ENCODE measurements at places on chromosomes 6 and 20.

DNA sequence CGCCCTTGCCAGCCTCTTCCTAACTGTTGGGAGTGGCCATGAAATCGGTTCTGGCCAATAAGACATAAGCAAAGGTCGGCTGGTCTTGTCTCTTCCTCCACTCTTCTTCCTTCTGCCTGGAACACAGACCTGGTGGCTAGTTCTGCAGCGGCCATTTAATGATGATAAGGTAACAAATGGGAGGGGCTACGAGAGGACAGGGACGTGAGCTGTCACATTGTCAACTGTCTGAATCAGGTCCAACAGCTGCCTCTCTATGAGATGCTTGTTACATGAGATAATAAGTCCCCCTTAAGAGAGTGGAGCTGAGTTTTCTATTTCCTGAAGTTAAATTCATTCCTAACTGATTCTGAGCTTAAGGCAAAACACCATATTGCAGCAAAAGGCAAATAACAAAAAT, 12.5 kb upstream of the TMEM242 start:
- H3K27ac ChIP-seq, result no peak overlapping the region
- no peak for DNase-seq
- H3K4me3 ChIP-seq, result no peak overlapping the region
- no peaks in the 10 kb centered on the region for H3K4me1 ChIP-seq
- no peaks in the 10 kb centered on the region for H3K27me3 ChIP-seq
- H3K36me3 ChIP-seq, result no peaks in the 10 kb centered on the region

DNA sequence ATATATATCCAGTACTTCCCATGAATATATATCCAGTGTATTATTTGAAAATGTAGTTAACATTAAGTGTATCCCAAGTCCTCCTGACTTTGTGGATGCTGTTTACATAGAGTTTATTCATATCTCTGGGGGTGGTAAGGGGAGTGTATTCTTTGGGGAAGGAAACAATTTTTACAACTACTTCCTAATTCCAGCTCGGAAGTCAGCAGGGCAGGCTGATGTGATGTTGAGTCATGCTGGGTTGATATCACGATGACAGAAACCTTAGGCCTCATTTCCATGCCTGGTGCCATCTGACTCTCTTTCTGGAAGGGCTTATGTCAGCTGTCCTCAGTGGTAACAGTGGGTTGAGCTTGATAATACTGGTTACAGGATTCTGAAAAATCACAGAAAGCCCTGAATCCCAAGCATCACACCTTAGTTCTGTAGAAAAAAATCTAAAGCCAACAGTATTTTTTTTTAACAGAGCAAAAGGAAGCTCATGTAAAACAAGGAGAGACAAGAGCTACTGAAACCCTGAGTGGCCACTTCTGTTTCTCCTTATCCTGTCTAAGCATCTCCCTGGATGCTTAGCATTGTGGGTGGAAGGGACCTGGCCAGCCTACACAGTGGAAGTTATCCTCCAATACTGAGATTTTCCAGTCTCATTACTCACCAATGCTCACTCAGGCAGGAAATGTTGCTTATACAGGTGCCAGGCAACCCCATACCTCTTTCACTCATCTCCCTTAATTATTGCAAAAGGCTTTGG, 75.2 kb upstream of the IYD start:
- H3K4me3 ChIP-seq, result no peak overlapping the region
- H3K27ac ChIP-seq, result no peak overlapping the region
- no peak for DNase-seq
- H3K4me1 ChIP-seq, result no peaks in the 10 kb centered on the region
- peaks cover 3% of the 10 kb centered on the region for H3K27me3 ChIP-seq
- H3K36me3 ChIP-seq, result peaks cover 5% of the 10 kb centered on the region

DNA sequence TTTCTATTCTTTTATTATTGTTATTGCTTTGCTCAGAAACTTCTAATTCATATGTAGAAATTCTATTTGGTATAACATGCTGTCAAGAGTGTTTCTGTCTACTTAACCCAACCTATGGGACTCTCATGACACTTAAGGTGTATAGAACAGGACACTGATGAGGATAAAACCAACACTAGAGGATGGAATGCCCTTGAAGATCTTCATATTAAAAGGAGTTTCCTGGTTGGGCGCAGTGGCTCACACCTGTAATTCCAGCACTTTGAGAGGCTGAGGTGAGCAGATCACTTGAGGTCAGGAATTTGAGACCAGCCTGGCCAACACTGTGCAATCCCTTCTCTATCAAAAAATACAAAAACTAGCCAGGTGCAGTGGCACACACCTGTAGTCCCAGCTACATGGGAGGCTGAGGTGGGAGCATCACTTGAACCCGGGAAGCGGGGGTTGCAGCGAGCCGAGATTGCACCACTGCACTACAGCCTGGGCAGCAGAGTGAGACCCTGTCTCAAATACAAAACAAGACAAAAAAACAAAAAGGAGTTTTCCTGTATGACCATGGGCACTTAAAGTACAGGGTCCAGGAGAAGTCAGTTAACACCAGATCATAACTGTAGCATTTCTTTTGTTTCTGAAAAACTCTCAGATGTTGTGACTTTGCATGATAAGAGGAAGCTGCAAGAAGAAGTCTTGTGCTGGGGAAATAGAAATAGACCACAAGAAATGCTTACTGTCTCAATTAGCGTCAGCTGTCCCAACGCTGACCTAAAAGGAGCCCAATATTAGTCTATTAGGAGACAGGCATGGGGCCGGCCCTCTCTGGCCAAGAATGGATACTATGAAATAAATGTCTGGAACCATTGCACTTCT, 38.9 kb upstream of the CD2AP start:
- H3K4me1 ChIP-seq, result no peaks in the 10 kb centered on the region
- DNase-seq, result no peak
- H3K4me3 ChIP-seq, result no peak overlapping the region
- no peaks in the 10 kb centered on the region for H3K36me3 ChIP-seq
- H3K27me3 ChIP-seq, result no peaks in the 10 kb centered on the region
- no peak overlapping the region for H3K27ac ChIP-seq

GRCh38 chr6:168179133-168179532, 100.1 kb upstream of the FRMD1 start:
- H3K27ac ChIP-seq, result no peak overlapping the region
- H3K4me3 ChIP-seq, result no peak overlapping the region
- H3K36me3 ChIP-seq, result no peaks in the 10 kb centered on the region
- H3K27me3 ChIP-seq, result peaks cover 3% of the 10 kb centered on the region

DNA sequence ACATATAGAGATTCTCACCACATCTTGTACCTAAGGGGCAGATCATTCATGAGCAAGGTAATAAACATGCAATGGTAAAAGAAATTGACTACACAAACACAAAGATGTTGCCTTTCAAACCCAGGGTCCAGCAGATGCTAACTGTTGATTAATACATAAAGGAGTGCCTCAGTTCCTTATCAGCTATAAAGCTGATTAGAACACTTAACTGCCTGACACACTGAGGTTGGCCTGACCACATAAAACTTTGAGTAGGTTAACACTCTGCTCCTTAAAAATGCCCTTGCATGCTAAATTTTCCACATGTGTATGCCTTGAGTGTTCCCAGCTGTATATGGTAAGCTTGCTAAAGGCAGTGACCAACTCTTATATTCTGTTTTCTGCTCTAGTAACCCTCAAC, 14.9 kb downstream of the CRISP2 start:
- H3K36me3 ChIP-seq, result no peaks in the 10 kb centered on the region
- no peaks in the 10 kb centered on the region for H3K27me3 ChIP-seq
- no peak overlapping the region for H3K4me3 ChIP-seq
- H3K27ac ChIP-seq, result no peak overlapping the region
- DNase-seq, result no peak

- no peaks in the 10 kb centered on the region for H3K36me3 ChIP-seq
- H3K27me3 ChIP-seq, result no peaks in the 10 kb centered on the region
- H3K4me1 ChIP-seq, result peaks cover 4% of the 10 kb centered on the region
- no peak overlapping the region for H3K27ac ChIP-seq
Measured at GRCh38 chr6:81762132-81762531, 9.7 kb upstream of the TENT5A start.

DNA sequence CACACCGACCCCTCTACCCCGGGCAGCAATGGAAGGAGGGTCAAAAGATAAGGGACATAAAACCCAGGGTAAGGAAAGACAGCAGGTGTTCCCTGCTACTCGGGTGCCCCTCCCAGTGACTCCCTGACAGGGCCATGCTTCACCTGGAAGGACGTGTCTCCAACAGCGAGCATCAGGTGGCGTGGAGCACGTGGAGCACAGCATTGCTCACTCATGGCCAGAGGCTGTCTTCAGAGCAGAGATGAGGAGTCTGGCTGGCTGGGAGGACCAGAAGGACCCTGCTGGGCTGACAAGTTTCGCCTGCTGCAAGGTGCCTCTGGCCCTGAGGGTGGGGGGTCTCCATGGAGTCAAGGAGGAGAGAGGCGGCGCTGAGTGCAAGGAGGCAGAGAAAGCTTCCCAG, 15.3 kb upstream of the CDH22 start:
- H3K36me3 ChIP-seq, result no peaks in the 10 kb centered on the region
- peaks cover 7% of the 10 kb centered on the region for H3K27me3 ChIP-seq
- H3K4me3 ChIP-seq, result no peak overlapping the region
- H3K4me1 ChIP-seq, result no peaks in the 10 kb centered on the region

- H3K27ac ChIP-seq, result no peak overlapping the region
- peaks cover 10% of the 10 kb centered on the region for H3K27me3 ChIP-seq
- H3K4me3 ChIP-seq, result no peak overlapping the region
- no peaks in the 10 kb centered on the region for H3K36me3 ChIP-seq
- peaks cover 9% of the 10 kb centered on the region for H3K4me1 ChIP-seq
Measured at GRCh38 chr6:163190786-163191185, 223.7 kb upstream of the QKI start.

- DNase-seq, result no peak
- H3K4me1 ChIP-seq, result no peaks in the 10 kb centered on the region
- H3K36me3 ChIP-seq, result peaks cover under 1% of the 10 kb centered on the region
- H3K27me3 ChIP-seq, result peaks cover 3% of the 10 kb centered on the region
- no peak overlapping the region for H3K27ac ChIP-seq
Measured at GRCh38 chr6:169811521-169812256, 60.3 kb downstream of the ERMARD start.

GRCh38 chr6:101232961-101233360, 160.5 kb upstream of the GRIK2 start:
- no peak overlapping the region for H3K4me3 ChIP-seq
- no peaks in the 10 kb centered on the region for H3K36me3 ChIP-seq
- no peak overlapping the region for H3K27ac ChIP-seq
- H3K27me3 ChIP-seq, result no peaks in the 10 kb centered on the region

DNA sequence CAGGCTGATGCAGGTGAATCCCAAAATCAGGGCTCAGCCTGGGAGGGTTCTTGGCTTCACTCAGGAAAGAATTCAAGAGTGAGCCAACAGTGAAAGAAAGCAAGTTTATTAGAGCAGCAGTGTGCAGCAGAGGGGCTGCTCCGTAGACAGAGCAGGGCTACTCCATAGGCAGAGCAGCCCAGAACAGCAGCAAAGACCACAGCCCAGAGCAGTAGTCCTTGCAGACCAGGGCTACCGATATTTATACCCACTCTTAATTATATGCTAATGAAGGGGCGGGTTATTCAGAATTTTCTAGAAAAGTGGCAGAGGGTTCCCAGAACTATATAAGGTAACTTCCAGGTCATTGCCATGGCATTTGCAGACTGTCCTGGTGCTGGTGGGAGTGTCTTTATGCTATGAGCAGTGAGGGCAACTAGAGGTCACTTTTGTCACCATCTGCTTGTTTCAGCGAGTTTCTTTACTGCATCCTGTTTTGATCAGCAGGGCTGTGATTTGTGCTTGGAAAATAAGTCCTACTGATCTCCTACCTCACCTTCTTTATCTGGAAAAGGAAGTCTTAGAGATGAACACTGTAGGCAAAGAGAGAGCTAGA, 39.8 kb upstream of the PTPN1 start:
- H3K4me3 ChIP-seq, result no peak overlapping the region
- peaks cover 2% of the 10 kb centered on the region for H3K27me3 ChIP-seq
- H3K27ac ChIP-seq, result no peak overlapping the region
- H3K36me3 ChIP-seq, result no peaks in the 10 kb centered on the region
- peaks cover 2% of the 10 kb centered on the region for H3K4me1 ChIP-seq
- DNase-seq, result no peak

DNA sequence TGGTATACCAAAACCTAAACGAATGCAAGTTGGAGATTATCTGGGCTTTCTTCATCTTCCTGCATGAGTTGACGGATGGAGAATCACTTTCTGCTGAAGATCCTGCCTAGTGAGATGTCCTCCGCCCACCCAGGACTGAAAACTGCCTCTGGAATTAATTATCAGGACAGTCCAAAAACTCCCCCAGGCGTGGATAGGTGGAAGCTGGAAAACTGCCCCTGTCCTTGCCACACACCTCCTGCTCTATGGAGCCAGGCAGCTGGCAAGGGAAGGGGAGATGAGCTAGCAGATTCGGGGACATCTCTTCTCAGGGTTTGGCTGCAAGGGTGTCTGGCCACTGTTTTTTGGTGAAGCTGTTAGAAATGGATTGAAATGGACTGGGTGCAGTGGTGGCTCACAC, 89.3 kb upstream of the ZNFX1 start:
- no peak overlapping the region for H3K4me3 ChIP-seq
- H3K27ac ChIP-seq, result no peak overlapping the region
- peaks cover 5% of the 10 kb centered on the region for H3K4me1 ChIP-seq
- no peaks in the 10 kb centered on the region for H3K27me3 ChIP-seq
- H3K36me3 ChIP-seq, result no peaks in the 10 kb centered on the region
- DNase-seq, result no peak

DNA sequence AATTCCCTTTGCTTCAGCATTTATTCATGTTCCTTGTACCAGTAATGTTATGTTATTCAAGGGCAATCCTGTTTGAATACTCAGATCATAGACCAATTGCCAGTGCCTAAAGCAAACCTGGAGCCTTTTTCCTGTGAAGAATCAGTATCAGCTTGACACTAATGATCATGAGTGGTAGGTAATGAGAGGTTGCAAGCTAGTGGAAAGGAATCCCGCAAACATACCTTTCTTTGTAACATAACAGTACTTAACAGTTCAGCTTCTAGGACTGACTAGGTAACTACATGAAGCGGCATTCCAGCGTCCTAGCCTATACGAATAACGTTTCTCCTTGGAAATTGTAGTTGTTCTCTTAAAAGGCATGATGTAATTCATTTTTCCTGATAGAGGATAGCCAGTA, 253.7 kb downstream of the TMEM242 start:
- no peak overlapping the region for H3K4me3 ChIP-seq
- peaks cover 1% of the 10 kb centered on the region for H3K27me3 ChIP-seq
- H3K36me3 ChIP-seq, result no peaks in the 10 kb centered on the region
- peaks cover 18% of the 10 kb centered on the region for H3K4me1 ChIP-seq
- no peak for DNase-seq

DNA sequence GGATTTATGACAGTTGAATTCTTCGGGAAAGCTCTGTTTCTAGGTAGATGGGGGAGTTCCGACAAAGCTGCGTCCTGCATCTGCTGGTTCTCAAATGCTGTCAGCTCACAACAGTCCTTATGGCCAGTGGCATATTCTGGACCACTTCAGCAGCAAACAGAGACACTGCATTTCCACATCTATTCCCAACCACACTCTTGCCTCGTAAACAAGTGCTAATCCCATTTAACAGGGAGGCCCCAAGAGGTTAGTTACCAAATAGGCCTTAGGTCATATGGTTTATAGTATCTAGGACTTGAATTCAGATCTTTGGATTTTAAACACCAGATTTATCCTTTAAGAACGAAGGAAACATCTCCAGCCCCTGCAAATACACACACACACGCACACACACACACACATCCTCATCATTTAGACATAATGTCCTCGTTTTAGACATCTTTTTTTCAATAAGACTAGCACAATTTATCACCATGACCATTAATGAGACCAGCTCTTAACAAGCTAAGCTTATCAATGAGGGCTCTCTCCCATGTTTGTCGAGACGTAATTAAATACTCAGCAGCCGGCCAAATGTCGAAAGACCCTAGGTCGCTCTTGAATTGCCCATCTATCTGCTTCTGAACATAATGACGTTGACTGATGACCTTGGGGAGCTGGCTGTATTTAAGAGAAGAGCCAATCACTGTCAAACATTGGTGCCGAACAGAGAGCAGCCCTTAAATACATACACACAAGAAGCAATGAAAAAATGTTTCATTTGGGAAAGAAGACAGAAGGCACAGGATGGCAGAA, 84.5 kb downstream of the PSMG4 start:
- peaks cover 4% of the 10 kb centered on the region for H3K27me3 ChIP-seq
- H3K27ac ChIP-seq, result no peak overlapping the region
- no peak overlapping the region for H3K4me3 ChIP-seq
- H3K4me1 ChIP-seq, result peaks cover 26% of the 10 kb centered on the region

Data from endothelial cell (in vitro differentiated cells).